Caco-2 (cell line): ENCODE measurements at places on chromosomes 5 and 9. TPM values are rescaled to one million over a fixed set of nuclear protein-coding genes. Genes with fewer than 3 reads are reported as not detected.
A peak's percentile ranks its signal among the peaks of the same experiment; 100 is the strongest.

DNA sequence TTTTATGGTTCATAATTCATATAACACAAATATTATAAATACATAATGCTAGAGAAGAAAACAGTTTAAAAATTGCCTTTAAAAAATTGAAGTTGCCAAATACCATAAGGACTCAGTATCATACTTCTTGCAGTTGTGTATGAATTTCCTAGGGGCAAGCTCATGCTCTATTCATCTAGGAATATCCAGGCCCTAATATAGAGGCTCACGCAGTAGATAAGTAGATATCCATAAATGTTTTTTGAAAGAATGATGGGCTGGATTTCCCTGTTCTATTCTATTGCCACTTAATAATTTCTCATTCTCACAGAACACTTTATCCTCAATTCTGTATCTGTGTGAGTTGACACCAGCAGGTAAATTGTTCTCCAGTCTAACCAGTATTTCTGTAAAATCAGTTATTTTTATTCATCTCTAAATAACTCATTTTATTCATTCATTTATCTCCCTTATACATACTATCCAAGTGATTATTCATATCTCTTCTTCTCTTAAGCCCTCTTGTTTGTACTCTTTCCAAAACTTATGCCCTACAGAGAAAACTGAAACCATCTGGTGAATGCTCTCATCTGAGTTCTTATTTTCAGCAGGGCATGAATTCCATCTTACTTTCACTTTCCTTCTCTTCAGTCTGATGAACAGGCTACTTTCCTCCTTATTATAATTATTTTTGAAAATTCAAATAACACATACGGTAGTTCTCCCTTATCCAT lies 97.1 kb downstream of the SLC44A1 start:
- no peaks in the 10 kb centered on the region for H3K36me3 ChIP-seq
- H3K4me3 ChIP-seq: no peak overlapping the region
- no peaks in the 10 kb centered on the region for H3K4me1 ChIP-seq
- no peak overlapping the region for H3K27ac ChIP-seq

GRCh38 chr9:104784098-104784497 lies 20.2 kb downstream of the NIPSNAP3B start:
- no peak overlapping the region for H3K4me3 ChIP-seq
- H3K27ac ChIP-seq: no peak overlapping the region
- H3K27me3 ChIP-seq: no peaks in the 10 kb centered on the region

The ARID3C gene
- not detected in 2 replicates for total RNA-seq

DNA sequence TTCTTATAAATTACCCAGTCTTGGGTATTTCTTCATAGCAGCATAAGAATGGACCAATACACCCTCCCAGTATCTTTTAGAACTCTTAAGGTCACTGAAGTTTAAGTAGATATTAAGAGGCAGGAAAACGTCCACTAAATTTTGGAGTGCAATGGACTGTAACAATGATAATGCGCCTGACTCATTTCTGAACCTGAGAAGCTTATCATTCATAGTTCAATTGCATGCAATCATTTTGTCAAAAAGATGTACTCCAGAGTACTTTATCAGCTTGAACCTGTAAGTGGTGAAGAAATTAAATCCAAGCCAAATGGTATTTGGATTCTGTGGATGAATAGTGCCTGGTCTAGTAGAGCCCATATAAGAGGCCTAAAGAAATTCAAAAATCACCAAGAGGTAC lies 196.5 kb upstream of the CDH9 start:
- DNase-seq: no peak
- H3K36me3 ChIP-seq: no peaks in the 10 kb centered on the region
- no peaks in the 10 kb centered on the region for H3K27me3 ChIP-seq
- no peak overlapping the region for H3K4me3 ChIP-seq

GRCh38 chr9:111037708-111038330 lies 451 bp downstream of the LPAR1 start:
- peak overlapping the region; percentile 95 for H3K27ac ChIP-seq
- peak; percentile 60 for DNase-seq
- H3K27me3 ChIP-seq: no peaks in the 10 kb centered on the region
